ENCODE measurements at places on chromosomes 6 and 20.

GRCh38 chr6:45092135-45092534 lies 236.0 kb upstream of the RUNX2 start:
- DNase-seq, result no peak

GRCh38 chr20:15045246-15045645 lies 707.8 kb upstream of the FLRT3 start:
- no peak for DNase-seq

GRCh38 chr20:54100563-54100962 lies 30.2 kb upstream of the BCAS1 start:
- no peak for DNase-seq

DNA sequence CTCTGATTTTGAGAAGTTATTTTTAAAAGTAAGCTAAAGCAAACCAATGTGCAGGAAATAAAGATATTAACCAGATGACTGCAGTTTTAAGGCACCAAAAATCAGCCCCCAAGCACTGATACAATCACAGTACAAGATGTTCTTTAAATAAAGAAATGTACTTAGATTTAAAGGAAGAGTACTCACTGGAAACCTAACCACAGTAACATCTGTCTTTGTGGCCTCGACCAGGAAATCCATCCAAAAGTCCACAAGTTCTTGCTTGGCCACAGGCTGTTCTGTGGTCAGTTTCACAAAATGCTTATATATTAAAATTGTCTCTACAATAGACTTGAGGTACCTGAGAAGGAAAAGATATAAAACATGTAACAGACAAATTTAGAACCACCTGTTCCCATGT lies 105.9 kb upstream of the MAP7 start:
- DNase-seq, result no peak

GRCh38 chr20:4966826-4967751 lies 34.2 kb downstream of the SLC23A2 start:
- DNase-seq, result no peak

DNA sequence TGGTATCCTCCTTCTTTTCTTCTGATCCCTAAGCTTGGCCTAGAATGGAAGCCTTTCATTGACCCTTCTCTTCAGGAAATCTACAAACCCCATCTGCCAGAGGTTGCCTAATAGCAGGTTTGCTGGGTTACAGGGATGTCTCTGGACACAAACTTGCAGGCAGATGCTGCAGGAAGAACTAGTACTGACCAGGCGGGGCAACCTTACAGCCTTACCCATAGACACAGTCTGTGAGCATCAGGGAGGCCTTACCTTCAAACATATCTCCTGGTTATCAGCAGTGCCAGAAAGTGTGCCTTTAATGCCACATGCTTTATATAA lies 2.6 kb downstream of the SCUBE3 start:
- no peak for DNase-seq

GRCh38 chr6:158500016-158500735 lies 59.7 kb upstream of the TMEM181 start:
- no peak for DNase-seq

DNA sequence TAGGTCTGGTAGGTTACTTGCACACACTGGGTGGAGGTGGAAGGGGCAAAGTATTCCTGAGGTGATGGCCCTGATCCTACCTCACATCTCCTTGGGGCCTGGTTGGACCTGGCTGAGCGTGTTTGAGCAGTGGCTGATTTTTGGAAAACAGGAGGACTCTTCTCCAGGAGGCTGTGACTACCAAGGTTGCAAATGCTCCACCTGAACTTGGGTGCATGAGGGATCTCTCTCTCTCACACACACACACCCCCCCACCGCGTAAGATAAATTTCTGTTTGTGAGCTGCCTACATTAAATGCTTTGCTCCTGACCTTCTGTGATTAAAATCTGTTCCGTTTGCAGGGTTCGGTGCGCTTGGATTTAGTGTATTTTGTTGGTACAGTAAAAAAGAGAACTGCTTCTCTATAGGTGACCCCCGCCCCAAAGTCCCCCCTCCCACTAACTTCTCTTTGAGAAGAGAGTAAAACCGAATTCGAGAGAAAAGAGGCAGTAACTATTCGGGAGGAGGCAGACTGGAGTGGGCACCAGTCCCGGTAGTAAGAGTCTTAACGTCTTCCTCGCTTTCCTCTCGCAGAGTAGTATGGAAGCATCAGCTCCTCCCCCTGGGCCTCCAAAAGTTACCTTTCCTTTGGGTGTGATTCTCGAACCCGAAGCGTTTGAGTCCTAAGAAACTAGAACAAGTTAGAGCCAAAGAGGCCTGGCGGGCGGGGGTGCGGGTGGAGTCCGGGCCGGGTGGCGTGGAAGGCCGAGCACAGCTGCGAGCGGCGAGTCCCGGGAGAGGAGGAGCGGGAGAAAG lies 585 bp upstream of the DSE start:
- no peak for DNase-seq

DNA sequence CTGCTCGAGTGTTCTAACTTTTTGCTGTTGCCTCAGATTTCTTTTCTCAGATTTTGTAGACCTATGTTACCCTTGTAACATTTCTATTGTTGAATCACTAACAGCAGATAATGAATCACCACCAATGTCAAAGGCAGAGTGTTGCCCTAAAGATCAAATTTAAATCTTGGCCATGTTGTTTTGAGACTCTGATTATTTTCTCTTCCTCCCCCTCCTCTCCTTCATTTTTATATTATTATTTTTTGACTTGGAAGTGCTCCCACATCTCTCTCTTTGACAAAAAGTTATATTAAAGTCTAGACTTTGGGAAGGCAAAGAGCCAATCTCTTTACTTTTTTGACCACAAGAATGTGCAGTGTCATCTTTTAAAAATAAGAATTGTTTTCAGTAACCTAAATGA lies 422.7 kb downstream of the NKAIN2 start:
- no peak for DNase-seq

DNA sequence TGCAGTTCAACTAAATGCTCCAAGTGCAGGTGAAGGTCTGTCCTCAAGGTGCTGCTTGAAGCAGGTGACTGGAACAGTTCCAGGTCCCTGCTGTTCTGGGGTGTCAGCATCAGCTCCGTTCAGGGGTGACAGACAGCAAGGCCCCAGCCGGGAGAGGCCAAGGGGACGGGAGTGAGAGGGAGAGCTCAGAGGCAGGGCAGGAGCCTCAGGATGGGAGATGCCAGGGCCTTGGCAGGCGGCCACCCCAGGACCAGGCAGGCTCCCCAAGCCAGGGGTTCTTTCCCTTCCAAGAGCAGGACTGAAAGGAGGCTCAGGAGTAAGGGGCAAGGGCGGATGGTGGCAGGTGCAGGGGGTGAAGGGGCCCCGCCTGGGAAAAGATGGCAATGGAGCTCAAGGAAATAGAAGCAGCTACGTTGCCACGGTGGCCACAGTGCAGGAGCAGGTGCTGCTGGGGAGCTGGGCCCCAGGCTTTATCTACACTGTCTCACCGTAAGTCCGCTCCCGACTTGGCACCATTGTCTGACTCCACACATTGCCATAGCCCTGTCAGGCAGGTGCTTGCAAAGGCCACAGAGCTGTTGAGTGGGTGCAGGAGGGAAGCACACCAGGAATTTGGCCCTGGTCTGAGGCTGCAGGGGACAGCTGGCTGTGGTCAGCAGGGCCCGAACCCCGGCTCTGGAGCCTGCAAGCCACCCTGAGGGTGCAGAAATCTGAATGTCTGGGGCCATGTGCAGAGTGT lies 43.1 kb downstream of the ERMARD start:
- DNase-seq, result no peak

GRCh38 chr6:117338567-117338966 lies 73.2 kb downstream of the VGLL2 start:
- no peak for DNase-seq

GRCh38 chr6:143581835-143582480 lies 70.4 kb upstream of the FUCA2 start:
- DNase-seq, result no peak

- DNase-seq, result no peak
Measured at GRCh38 chr6:23498013-23498412, 628.0 kb upstream of the NRSN1 start.

GRCh38 chr6:75292555-75292954 lies 8.0 kb upstream of the TMEM30A start:
- DNase-seq, result no peak

DNA sequence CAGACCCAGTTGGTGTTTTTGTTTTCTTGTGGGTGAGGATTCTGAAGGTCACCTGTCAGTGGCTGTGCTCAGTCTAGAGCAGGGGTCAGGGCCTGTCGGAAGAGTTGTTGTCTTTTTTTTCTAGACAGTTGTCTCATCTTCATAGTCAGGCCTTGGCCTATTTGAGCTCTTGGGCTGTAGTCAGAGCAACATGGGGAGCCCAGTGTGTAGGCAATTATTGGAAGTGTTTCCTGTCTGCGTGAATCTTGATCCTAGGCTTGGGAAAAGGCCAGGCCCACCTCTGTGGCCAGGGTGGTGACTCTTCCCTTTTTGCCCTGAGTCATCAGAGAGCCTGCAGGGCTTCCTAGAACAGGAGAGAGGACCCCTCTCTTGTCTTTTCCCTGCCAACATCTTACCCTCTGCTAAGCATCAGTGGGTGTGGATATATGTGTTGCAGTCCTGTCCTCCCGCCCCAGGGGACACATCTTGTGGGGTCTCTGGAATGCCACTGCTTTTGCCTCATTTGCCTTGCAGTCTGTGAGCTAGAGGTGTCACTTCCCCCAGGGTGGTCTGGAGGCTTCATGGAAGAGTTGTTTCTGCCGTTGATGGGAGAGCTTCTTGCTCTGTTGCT lies 11.4 kb downstream of the TJAP1 start:
- no peak for DNase-seq

GRCh38 chr6:137989664-137990063 lies 117.6 kb downstream of the PERP start:
- DNase-seq, result no peak

GRCh38 chr20:54152227-54153040 lies 21.4 kb downstream of the CYP24A1 start:
- no peak for DNase-seq

- DNase-seq, result no peak
Measured at GRCh38 chr20:4919047-4919704, 82.1 kb downstream of the SLC23A2 start.

- no peak for DNase-seq
Measured at GRCh38 chr20:52889225-52889624, 82.9 kb upstream of the TSHZ2 start.

All from esophagus squamous epithelium (tissue), 5 donors.